Large intestine (tissue), 12 donors: ENCODE measurements at places on chromosomes 16 and 17.

- DNase-seq = no peak
Measured at GRCh38 chr16:27441276-27441675, 39.3 kb downstream of the IL21R start.

GRCh38 chr17:83183951-83184506 is 104.6 kb downstream of the METRNL start:
- no peak for DNase-seq

GRCh38 chr17:65677932-65678331 is 116.5 kb upstream of the AXIN2 start:
- no peak for DNase-seq

DNA sequence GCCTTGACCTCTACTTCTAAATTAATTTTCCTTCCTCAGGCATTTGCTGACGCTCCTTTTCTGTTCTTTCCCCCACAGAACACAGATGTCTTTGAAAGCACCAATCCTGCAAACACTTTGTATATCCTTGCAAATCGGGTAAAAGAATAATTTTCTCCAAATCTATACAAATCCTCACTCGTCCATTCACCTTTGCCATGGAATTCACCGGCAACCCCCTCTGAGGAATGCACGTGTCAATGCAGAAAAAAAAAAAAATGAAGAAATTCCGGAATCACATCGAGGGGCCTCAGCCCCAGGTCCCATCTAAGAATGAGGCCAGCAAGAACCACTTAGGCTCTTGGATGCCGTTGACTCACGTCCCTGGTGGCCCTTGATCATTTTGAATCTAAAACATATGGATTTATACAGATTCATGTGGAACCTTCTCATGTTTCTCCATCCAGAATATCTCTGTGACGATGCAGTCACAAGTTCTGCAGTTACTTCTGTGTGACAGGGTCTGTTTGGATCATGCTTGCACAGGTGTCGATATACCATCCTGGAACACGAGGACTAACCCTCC is 136.9 kb downstream of the RBFOX3 start:
- DNase-seq = no peak

DNA sequence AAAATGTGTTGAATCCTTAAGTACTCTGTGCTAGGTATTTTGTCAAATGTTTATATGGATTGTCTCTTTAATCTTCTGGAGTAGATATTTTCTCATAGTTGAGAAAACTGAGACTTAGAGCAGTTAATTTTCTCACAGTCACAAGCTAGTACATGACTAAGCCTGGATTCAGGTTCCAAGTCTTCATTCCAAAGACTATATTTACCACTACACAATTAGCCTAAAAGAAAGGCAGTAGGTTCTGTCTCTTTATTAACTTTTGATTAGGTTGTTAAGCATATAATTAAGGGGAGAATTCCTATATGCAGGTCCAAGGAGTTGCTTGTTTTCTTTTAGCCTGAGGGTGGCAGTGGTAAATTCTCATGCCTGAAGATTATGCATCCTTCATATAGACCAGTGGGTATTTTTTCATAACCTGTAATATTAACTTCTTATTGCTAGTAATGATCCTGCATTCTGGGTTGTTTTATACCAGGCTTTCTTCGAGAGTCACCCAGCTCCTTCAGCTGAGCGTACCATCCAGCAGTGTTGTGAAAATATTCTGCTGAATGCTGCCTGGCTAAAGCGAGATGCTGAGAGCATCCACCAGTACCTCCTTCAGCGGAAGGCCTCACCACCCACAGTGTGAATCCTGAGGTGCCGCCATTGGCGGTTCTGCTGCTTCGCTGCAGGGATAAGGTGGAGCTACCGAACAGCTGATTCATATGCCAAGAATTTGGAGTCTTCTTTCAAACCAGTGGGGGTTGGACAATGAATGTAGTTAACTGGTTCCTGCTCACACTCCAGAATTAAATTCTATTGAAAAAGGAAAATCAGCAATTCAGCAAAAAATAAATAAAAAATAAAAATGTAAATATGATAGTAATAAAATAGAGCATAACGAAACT is 28.2 kb upstream of the KPNB1 start:
- peak; percentile 5 for DNase-seq

DNA sequence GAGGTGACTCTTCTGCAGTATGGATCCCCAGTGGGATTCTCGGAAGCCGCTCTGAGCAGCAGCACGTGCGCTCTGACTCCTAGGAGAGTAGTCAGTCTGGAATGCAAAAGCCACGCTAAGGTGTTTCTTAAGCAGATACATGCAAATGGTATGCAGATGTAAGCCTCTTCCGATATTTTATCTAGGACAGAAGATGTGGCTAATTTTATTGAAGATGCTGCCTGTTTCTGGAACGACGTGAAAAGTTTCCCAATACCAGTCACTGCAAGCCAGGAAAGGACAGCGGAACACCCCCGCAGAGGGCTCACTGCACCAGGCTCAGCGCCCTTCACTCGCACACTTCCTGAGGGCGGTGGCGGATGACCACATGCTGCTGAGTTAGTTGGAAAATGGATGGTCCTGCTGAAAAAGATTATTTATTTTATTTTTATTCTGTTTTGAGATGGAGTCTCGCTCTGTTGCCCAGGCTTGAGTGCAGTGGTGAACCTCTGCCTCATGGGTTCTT is 10.1 kb downstream of the FADS6 start:
- no peak for DNase-seq

DNA sequence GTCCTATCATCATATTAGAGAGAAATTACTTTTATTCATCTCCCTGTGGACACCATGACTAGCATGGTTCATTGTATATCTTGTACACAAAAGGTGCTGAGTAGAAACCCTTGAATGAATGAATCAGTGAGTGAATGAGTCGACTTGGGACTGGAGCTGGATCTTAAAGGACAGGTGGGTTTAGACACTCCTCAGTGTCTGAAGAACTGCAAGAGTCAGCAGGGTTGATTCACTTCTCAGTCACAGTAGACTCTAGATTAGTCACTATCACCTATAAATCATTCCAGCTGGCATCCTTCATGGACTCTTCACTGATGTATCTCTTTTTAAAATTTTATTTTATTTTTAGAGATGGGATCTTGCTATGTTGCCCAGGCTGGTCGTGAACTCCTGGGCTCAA is 30.1 kb upstream of the PMFBP1 start:
- no peak for DNase-seq

DNA sequence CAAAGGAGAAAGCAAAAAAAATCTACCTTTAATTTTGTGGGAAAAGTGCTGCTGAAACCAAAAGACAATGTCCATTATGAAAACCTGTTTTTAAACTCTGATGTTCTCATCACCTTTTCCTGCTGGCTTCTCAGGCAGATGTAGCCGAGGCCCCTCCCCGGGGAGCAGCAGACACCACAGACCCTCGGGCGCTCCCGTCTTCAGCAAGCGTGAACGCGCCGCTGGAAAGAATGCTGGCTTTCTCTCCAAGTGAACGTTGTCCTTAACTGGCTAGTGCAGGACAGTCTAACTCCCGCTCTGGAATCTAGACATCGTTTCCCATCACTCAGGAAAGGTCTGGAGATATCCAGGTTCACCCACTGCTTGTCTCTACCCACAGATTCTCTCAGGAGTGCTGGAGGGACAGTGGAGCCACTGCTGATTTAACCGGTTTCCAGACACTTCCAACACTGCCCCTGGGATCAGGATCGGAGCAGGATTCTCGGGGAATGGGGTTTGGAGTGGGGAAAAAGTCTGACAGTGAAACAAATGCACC is 211.2 kb downstream of the RBFOX3 start:
- no peak for DNase-seq

DNA sequence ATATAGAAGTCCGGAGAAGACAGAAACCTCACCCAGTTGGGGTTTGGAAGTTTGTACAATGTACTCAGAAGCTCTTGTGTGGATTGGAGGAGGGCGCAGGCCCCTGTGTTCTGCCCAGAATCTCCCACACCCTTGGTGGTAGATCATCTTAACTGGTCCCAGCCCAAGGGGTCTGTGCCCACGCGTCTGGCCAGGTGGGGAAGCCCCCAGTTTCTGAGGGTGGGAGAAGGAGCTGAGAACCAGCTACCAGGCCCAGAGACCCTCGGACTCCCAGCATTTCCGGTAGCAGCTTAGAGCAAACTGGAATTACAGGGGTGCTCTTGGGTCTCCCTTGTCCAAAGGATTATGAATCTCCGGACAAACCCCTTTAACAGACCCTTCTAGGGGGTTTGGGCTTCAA is 2.3 kb upstream of the PPP1R9B start:
- no peak for DNase-seq

DNA sequence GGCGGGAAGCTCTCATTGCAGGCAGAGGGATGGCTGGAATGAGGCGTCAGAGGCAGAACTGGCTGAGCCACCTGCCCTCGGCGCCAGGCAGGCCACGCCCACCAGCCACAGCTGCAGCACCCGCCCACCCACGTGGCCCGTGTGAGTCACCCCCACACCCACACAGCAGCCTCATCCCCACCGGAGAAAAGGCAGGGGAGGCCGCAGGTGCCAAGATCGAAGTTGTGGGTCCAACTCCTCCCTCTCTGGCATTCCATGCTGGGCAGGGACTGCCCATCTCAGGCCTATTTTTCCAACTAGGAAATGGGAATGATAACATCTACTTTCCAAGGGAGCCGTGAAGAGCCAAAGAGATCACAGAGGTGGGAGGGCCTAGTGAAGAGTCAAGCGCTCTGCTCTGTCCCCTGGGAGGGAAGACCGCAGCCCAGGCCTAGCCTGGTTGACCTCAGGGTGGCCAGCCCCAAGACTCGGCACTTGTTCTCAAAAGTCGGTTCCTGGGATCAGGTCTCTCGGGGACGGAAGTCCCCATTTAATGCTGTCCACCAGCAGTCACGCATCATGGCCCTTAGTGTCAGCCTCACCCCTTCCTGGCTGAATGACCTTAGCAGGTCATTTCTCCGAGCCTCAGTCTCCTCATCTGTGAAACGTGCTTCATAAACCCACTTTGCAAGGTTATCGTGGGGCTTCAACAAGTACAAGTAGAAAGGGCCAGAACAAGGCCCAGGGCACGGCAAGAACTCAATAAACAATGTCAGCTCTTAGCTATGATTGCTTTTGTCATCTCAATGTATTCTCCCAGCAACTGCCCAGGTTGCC is at the start of gene TRPV3:
Gene TRPV3 (minus strand): TSS at position 45 of the 816 bp plus-strand sequence. CDS start 2,962 bp downstream, outside the sequence.
- DNase-seq = peak; percentile 83

GRCh38 chr17:30380643-30381339 is 2.1 kb downstream of the CPD start:
- no peak for DNase-seq

GRCh38 chr16:80058214-80058613 is 457.7 kb upstream of the MAF start:
- peak; percentile 33 for DNase-seq

GRCh38 chr17:6683081-6683684 is 30.0 kb downstream of the SLC13A5 start:
- no peak for DNase-seq
